GM12892 (cell line): ENCODE measurements at places on chromosomes 11 and 22.

DNA sequence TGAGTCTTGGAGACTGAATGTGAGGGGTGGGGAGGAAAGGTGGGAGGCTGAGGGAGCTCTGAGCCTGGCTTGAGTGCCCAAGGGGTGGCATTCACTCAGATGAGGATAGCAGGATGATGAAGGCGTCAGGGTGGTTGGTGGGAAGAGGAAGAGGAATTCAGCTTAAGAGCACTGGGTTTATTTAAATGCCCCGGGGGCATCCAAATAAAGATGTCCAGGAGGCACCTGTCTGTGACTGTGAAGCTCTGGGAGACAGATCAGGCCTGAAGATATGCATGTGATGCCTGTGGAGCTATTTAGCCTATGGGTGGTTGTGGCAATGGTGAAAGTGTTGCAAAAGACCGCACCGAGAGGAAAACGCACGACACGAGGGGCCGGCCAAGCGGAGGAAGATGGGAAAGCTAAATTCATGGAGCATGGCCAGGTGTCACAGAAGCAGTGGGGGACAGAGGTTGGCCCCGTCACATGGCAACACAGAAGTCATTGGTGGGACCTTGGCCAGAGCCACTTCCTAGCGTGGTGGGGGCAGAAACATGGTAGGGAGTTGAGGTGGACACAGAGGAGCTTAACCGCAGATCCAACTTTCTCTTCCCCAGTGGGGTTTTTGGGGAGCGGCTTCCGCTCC lies 15.5 kb downstream of the SLC37A2 start:
- DNase-seq = no peak

DNA sequence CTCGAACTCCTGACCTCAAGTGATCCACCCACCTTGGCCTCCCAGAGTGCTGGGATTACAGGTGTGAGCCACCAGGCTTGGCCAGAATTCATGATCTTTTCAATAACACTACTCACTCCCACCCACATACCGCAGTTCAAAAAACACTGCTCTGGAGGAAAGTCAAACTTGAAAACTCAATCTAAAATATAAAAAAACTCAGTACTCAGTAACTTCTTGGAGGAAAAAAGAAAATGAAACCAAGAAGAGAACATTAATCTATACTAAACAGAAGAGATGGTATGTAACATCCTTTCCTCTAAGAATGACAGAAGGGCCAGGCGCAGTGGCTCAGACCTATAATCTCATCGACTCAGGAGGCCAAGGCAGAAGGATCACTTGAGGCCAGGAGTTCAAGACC lies 58.3 kb downstream of the MRTFA start:
- DNase-seq = no peak

GRCh38 chr11:90845799-90846198 lies 623.0 kb upstream of the CHORDC1 start:
- DNase-seq = no peak

GRCh38 chr11:70155386-70155785 lies 47.7 kb upstream of the FADD start:
- no peak for DNase-seq

- DNase-seq = no peak
These were observed 24.7 kb upstream of the SOX6 start for GRCh38 chr11:16380941-16381568.

- no peak for DNase-seq
These were observed 25.8 kb downstream of the TPCN2 start for GRCh38 chr11:69074375-69075140.

GRCh38 chr11:117538263-117539135 lies 210.8 kb downstream of the CEP164 start:
- DNase-seq = no peak

GRCh38 chr11:87437133-87437843 lies 399.6 kb downstream of the TMEM135 start:
- DNase-seq = no peak

- no peak for DNase-seq
These were observed 2.5 kb downstream of the MIF start for GRCh38 chr22:23896523-23897186.

DNA sequence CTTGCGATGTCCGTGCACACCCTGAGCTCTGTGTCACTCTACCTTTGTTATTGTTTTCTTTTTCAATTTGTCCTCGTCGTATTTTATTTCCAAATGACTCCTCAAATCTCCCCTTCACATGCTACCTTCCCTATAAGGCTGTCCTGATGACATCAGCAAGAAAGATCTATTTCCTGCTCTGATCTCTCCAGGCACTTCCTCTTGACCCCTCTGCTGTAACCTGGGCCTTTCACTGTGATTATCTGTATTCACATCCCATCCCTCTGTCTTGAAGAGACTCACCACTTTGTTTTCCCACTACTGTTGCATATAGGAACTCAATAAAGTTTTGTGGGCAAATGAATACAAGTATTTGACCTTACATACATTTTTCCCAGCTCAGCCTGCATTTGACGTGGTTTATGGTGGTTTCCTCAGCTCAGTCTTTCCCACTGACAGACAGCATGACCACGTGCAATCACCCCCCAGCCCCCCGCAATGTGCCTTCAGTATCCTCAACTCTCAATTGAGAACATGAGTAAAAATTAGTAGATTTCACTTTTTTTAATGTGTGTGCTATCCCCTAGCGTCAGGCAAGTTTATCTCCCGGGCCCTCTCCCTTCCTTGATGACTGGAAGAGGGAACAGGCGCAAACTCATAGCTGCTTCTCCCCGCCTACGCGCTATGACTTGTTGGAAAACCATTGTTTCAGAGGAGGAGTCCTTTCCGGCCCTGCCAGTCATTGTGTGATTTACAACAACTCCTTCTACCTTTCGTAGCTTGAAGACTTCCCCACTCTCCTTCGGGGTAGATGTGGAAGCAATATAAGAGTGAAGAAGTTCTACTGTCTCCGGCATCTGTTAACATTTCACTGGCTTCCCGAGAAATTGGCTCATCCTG lies 498.5 kb downstream of the NTM start:
- DNase-seq = no peak

- DNase-seq = no peak
These were observed 1236.4 kb downstream of the FAM181B start for GRCh38 chr11:81497202-81497804.

GRCh38 chr11:78833237-78833636 lies 258.6 kb upstream of the NARS2 start:
- no peak for DNase-seq

GRCh38 chr11:102824556-102824955 lies 18.9 kb downstream of the MMP3 start:
- no peak for DNase-seq
